ENCODE measurements at places on chromosomes 2 and 18.

DNA sequence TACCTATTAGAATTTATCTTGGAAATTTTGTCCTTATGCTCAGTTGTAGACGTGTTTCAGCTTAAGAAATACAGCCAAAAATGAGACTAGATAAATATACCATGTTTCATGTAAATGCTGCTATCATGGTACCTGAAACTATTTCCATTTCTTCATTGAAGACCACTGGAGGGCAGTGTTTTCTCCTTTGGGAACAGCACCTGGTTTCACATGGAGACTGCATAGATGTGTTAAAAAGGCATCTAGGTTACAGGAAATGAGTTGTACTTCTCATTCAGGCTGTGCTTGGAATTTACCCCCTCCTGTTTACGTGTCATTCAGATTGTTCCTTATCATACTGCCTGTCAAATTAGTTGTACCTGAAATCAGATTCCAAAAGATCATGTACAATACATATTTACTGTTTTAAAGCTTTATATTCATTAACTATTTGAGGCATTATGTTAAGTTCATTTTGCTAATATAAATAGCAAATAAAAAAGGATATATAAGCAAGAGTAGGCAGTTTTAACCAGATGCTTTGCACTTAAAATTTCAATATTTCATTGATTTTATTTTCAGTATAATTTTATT is 57.3 kb upstream of the PSMD14 start:
- H3K27me3 ChIP-seq, result no peaks in the 10 kb centered on the region
- no peak overlapping the region for H3K4me3 ChIP-seq
- DNase-seq, result no peak
- no peak overlapping the region for H3K27ac ChIP-seq
- peaks cover 8% of the 10 kb centered on the region for H3K4me1 ChIP-seq

GRCh38 chr2:85541753-85542457 is 2.9 kb downstream of the MAT2A start:
- no peak overlapping the region for H3K4me3 ChIP-seq
- H3K27ac ChIP-seq, result peak overlapping the region; percentile 41
- H3K4me1 ChIP-seq, result peaks cover 19% of the 10 kb centered on the region

DNA sequence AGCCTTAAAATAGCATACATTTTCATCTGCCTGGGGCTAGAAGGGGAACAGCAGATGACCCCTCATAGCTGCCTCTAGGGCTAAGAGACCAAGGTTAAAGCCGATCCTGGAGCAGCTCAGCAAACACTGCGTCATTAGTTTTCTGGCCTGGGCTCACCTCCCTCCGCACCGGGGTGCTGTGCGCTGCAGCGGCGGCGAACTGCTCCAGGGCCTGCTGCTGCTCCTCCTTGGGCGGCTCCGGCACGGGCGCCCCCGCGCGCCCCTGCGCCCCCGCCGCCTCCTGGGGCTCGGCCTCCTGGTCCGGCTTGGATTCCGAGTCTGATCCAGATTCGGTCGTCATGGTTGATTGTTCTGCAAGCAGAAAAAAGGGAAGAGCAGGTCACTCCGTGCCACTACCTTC is 55.0 kb downstream of the EPB41L3 start:
- DNase-seq, result no peak
- no peaks in the 10 kb centered on the region for H3K4me1 ChIP-seq
- H3K27ac ChIP-seq, result no peak overlapping the region
- no peaks in the 10 kb centered on the region for H3K36me3 ChIP-seq
- peaks cover 8% of the 10 kb centered on the region for H3K27me3 ChIP-seq

DNA sequence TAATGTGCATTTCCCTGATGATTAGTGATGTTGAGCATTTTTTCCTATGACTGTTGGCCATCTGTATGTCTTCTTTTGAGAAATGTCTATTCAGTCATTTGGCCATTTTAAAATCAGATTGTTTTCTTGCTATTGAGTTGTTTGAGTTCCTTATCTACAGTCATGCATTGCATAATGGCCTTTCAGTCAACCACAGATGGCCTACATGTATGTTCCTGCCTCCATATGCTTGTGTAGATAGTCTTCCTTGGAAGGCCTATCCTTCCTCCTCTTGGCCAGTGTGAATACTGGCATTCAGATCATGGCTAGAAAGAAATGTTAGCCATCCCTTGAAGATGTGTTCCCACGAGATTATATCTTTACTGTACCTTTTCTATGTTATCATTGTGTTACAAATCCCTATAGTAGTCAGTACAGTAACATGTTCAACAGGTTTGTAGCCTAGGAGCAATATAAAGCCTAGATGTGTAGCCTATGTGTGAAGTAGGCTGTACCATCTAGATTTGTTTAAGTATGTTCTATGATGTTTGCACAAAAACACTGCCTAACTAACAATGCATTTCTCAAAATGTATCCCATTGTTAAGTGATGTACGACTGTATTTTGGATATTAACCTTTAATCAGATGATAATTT is 65.6 kb upstream of the CD302 start:
- H3K27ac ChIP-seq, result peak overlapping the region; percentile 31
- no peaks in the 10 kb centered on the region for H3K27me3 ChIP-seq
- H3K4me1 ChIP-seq, result no peaks in the 10 kb centered on the region
- no peak overlapping the region for H3K4me3 ChIP-seq
- DNase-seq, result no peak

DNA sequence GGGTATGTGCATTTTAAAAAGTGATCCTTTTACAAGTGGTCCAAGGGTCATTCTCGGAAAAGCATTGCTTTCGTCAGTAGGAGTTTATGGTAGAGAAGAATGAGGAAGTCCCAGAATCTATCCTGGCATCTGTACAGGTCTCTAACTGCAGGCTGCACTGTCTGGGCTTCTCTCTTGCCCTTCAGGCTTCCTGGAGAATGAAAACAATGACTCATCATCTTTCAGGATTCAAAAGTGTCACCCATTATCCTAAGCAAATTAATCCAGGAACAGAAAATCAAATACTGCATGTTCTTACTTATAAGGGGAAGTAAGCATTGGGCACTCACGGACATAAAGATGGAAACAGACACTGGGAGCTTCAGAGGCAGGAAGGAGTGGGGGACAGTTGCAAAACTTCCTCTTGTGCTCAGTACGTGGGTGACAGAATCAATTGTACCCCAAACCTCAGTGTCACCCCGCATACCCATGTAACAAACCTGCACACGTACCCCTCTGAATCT is 60.2 kb upstream of the TXNDC2 start:
- H3K4me3 ChIP-seq, result no peak overlapping the region
- DNase-seq, result no peak
- H3K27ac ChIP-seq, result peak overlapping the region; percentile 65
- H3K4me1 ChIP-seq, result peaks cover 19% of the 10 kb centered on the region
- H3K27me3 ChIP-seq, result no peaks in the 10 kb centered on the region
- H3K36me3 ChIP-seq, result peaks cover 8% of the 10 kb centered on the region

GRCh38 chr18:66621816-66622576 is 18.1 kb upstream of the CDH19 start:
- no peak for DNase-seq
- no peak overlapping the region for H3K4me3 ChIP-seq
- H3K27me3 ChIP-seq, result no peaks in the 10 kb centered on the region
- no peaks in the 10 kb centered on the region for H3K4me1 ChIP-seq

GRCh38 chr2:241095594-241096290 is 6.3 kb downstream of the MTERF4 start:
- H3K36me3 ChIP-seq, result peaks cover 43% of the 10 kb centered on the region
- peak overlapping the region; percentile 87 for H3K27ac ChIP-seq
- H3K4me3 ChIP-seq, result peak overlapping the region; percentile 19
- peaks cover 44% of the 10 kb centered on the region for H3K4me1 ChIP-seq
- no peaks in the 10 kb centered on the region for H3K27me3 ChIP-seq

DNA sequence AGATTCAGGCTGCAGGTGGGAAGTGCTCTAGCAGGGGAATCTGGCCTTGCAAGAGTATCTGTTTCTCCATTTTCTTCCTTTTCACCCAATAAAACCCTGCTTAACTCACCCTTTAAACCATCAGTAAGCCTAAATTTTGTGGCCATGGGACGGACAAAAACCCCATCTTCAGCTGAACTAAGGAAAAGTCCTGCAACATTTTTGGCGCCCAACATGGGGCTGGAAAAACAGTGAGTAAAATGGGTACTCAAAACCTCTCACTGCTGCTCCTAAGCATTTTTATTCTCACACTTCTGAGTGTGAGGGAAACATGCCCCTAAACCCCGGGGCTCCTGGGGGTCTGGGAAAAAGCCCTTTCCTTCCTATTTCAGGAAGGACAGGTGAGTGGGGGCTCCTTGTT is 414.3 kb downstream of the ZNF804A start:
- no peak overlapping the region for H3K27ac ChIP-seq
- no peak for DNase-seq
- H3K4me3 ChIP-seq, result no peak overlapping the region
- no peaks in the 10 kb centered on the region for H3K4me1 ChIP-seq
- H3K36me3 ChIP-seq, result no peaks in the 10 kb centered on the region

DNA sequence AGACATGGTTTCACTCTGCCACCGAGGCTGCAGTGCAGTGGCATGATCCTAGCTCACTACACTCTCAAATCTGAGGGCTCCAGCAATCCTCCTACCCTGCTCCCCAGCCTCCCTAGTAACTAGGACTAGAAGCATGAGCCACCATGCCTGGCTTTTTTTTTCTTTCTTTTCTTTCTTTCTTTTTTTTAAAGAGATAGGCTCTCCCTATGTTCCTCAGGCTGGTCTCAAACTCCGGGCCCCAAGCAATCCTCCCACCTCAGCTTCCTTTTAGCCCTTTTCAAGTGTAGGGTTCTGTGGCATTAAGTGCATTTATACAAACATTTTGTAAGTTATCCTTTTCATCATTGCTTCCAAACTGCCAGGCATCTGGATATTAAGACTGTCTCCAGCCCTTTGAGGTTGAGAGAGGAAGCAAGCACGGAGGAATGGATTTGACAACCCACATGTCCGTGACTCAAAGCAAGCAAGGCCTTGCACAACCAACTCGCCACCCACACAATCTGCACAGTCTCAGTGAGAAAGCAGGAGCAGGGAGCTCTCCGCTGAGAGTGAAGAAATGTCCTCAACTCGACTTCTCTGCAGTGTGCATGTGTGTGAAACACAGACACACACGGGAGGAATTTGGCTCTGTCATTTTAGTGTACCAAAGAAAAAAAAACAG is 65.6 kb downstream of the ATP8B1 start:
- H3K27ac ChIP-seq, result no peak overlapping the region
- no peaks in the 10 kb centered on the region for H3K27me3 ChIP-seq
- H3K4me1 ChIP-seq, result peaks cover 7% of the 10 kb centered on the region

DNA sequence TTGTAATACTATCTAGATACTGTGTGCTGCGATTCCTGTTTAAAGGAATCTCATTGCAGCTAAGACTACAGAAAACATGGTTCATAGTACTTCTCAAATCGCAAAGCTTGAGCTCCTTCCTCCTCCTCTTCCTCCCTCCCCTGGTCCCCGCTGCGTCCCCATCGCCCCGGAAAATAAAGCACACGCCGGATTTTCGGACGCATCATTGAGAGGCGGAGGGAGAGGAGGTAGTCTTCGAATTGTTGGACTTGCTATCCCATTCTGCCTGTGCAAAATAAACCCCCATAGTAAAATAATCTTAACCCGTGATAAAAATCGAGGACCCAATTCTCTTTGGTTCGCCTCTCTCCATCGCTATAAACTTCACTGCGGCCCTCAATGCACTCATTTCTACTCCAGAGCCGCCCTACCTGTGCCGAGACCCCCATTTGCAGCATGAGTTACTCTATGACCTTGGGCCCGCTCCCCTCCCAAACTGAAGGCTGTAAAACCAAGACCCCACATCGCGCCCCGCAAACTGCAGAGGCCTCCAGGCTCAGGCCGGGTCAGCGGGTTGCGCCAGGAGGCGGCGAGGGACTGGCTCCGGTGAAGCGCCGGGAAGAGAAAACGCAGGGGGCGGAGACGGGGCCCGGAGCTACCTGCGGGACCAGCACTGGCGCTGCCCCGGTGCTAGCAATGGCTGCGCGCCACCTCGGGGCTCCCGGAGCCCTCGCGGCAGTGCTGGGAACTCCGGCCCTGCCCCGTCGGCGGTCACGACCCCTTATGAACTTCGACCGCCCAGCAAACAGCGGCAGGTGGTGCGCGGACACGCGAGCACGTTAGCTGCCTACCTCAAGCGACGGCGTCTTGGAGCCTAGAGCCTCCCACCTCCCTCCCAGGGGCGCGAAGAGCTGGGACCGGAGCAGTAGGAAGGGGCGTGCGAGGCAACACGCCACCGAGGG is 649 bp downstream of the ESCO1 start:
- no peaks in the 10 kb centered on the region for H3K36me3 ChIP-seq
- peaks cover 27% of the 10 kb centered on the region for H3K4me1 ChIP-seq
- peak overlapping the region; percentile 99 for H3K27ac ChIP-seq
- DNase-seq, result peak; percentile 61
- peak overlapping the region; percentile 96 for H3K4me3 ChIP-seq

GRCh38 chr18:2625217-2625616 is 30.3 kb upstream of the SMCHD1 start:
- H3K27me3 ChIP-seq, result no peaks in the 10 kb centered on the region
- no peak overlapping the region for H3K4me3 ChIP-seq
- no peak overlapping the region for H3K27ac ChIP-seq
- no peak for DNase-seq

DNA sequence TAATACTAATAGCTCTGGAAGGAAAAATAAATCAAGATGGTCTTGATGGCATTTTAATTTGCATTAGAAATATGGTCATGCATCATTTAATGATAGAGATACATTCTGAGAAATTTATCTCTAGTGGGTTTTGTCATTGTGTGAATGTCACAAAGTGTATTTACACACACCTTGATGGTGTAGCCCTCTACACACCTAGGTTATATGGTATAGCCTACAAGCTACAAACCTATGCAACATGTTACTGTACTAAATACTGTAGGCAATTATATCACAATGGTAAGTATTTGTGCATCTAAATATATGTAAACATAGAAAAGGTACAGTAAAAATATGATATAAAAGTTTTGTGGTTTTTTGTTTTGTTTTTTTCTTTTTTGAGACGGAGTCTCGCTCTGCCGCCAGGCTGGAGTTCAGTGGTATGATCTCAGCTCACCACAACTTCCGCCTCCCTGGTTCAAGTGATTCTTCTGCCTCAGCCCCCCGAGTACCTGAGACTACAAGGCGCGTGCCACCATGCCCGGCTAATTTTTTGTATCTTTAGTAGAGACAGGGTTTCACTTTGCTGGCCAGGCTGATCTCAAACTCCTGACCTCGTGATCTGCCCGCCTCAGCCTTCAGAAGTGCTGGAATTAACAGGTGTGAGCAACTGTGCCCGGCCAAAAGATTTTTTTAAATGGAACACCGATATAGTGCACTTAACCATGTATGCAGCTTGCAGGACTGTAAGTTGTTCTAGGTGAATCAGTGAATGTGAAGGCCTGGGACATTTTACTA is 83.7 kb upstream of the UBXN4 start:
- H3K27me3 ChIP-seq, result no peaks in the 10 kb centered on the region
- no peaks in the 10 kb centered on the region for H3K4me1 ChIP-seq
- peaks cover 33% of the 10 kb centered on the region for H3K36me3 ChIP-seq
- H3K4me3 ChIP-seq, result peak overlapping the region; percentile 66

GRCh38 chr18:42412281-42412680 is 457.2 kb downstream of the PIK3C3 start:
- H3K4me1 ChIP-seq, result no peaks in the 10 kb centered on the region
- no peaks in the 10 kb centered on the region for H3K36me3 ChIP-seq
- DNase-seq, result no peak
- H3K4me3 ChIP-seq, result no peak overlapping the region

- peaks cover 7% of the 10 kb centered on the region for H3K36me3 ChIP-seq
- H3K27me3 ChIP-seq, result no peaks in the 10 kb centered on the region
- no peaks in the 10 kb centered on the region for H3K4me1 ChIP-seq
- no peak overlapping the region for H3K4me3 ChIP-seq
These were observed 37.7 kb upstream of the RNF103 start for GRCh38 chr2:86661333-86661732.

All from memory B cell (primary cell).